Sigmoid colon (tissue), 7 donors: ENCODE measurements at places on chromosomes 6 and 20. TPM values are rescaled to one million over a fixed set of nuclear protein-coding genes. Genes with fewer than 3 reads are reported as not detected.

Gene CRISP1
- total RNA-seq, result not detected

Gene OR10C1
- total RNA-seq, result not detected

Gene GJA1
- total RNA-seq, result 15.0 TPM

Gene ARMH2
- total RNA-seq, result not detected

Gene LY6G6C
- total RNA-seq, result not detected

Gene SLC26A8
- total RNA-seq, result not detected

Gene FAM210B
- total RNA-seq, result 41.9 TPM

Gene ZSCAN26
- total RNA-seq, result 29.4 TPM

Gene DSP
- total RNA-seq, result 4.2 TPM

Gene NKAIN2
- total RNA-seq, result 0.82 TPM

Gene SLC16A10
- total RNA-seq, result 0.95 TPM

Gene FAM83D
- 96.7 TPM for total RNA-seq

Gene GSTA2
- total RNA-seq, result not detected

Gene TRPC4AP
- total RNA-seq, result 61.8 TPM

Gene KIAA0408
- total RNA-seq, result 74.6 TPM

Gene NOTCH4
- 5.4 TPM for total RNA-seq

Gene NRN1
- 8.6 TPM for total RNA-seq

Gene CLVS2
- total RNA-seq, result 2.8 TPM

Gene GLP1R
- 0.14 TPM for total RNA-seq

Gene ACSS1
- total RNA-seq, result 27.1 TPM

Gene SYTL3
- total RNA-seq, result 4.3 TPM

Gene PRPF6
- total RNA-seq, result 44.9 TPM

Gene SAMD3
- not detected for total RNA-seq

Gene CNKSR3
- 12.8 TPM for total RNA-seq

Gene TAGAP
- total RNA-seq, result 1.4 TPM

Gene CEP43
- 12.8 TPM for total RNA-seq

Gene CRISP2
- not detected for total RNA-seq

Gene ADGB
- total RNA-seq, result not detected

Gene GPSM3
- total RNA-seq, result 5.0 TPM

Gene FOXS1
- not detected for total RNA-seq

Gene CCDC170
- total RNA-seq, result 0.83 TPM

Gene SCRT2
- total RNA-seq, result not detected

Gene ATP6V1G2
- 5.0 TPM for total RNA-seq

Gene RRAGD
- 19.8 TPM for total RNA-seq

Gene FANCE
- total RNA-seq, result 3.3 TPM
